ENCODE measurements at places on chromosomes 12 and 14.

GRCh38 chr12:14774906-14775635 is 28.2 kb downstream of the WBP11 start:
- peak; percentile 11 for DNase-seq

GRCh38 chr14:95260537-95261361 is 59.0 kb downstream of the CLMN start:
- no peak for DNase-seq

DNA sequence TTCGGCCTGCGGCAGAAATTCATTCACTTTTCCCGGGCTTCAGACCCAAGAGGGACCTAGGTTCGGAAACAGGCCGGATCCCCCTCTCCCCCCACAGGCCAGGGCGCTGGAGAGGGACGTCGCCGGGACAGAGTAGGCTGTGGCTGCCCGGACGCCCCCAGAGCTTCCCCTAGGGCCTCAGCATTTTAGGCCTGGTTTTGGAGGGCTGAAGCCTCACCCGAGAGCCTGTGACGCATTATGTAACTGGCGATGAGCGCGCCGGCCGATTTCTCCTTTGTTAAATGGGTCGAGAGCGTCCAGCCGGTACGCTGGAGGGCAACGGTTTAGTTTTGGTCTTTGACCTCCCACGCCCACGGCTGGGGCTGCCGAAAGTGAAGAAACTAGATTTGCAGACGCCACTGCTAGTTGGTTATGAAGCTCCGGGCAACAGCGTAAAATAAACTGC is 657 bp downstream of the PEBP1 start:
- DNase-seq: peak; percentile 13

- no peak for DNase-seq
Observed at GRCh38 chr12:40980427-40980961, 207.6 kb upstream of the PDZRN4 start.

DNA sequence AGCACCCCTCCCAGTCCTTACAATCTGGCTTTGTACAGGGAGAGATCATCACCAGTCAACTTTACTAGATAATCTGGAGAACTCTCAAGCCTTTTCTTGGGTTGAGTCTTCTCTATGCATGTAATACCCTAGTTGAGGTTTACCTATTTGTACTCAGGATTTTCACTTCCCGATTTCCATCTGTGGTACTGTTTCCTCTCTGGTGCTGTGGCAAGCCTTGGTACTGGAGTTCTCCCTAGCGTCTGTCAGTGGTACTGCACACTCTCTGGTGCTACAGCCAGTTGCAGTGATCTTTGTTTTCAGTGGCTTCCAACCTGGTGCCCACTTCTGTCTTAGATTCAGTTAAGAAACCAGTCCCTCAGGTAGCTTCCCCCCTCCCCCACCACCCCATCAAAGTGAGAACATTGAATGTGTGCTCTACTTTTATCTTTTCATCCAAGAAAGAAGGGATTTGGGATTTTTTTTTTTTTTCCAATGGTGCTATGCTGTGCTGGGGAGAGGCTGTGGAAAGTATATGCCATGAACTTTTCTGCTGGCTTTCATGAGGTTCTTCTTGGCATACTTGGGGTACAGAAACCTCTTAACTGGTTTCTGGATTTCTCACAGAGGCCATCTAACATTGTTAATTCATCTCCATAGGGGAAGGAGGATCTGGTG is 69.4 kb upstream of the EVL start:
- peak; percentile 57 for DNase-seq

DNA sequence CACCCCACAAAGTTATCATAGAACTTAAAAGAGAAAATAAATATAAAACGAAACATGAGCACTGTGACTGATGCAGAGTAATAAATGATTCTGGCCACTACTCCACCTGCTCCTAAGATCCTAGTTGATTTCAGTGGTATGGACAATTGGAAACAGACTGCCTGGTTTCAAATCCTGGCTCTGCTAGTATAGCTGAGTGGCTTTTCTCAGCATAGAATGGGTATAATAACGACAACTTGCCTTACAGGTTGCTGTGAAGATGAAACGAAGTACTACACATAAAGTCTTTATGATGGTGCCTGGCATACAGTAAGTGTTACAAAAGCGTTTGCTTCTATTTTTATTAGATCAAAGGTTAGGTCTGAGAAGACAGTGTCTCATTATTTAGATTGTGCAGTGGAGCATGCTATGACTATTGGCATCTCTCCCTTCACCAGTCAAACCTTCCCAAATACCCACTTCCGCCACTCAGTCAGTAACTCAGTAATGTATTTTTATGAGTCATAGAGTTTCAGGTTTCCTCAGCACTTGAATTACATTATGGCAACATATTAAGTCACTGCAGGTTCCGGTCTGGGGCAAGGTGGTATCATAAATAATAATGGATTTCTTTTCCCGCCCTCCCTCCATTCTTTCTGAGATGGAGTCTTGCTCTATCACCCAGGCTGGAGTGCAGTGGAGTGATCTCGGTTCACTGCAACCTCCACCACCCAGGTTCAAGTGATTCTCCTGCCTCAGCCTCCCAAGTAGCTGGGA is 29.7 kb upstream of the NR2C1 start:
- peak; percentile 41 for DNase-seq

- DNase-seq: no peak
Observed at GRCh38 chr12:113468365-113469223, 3.1 kb downstream of the LHX5 start.

DNA sequence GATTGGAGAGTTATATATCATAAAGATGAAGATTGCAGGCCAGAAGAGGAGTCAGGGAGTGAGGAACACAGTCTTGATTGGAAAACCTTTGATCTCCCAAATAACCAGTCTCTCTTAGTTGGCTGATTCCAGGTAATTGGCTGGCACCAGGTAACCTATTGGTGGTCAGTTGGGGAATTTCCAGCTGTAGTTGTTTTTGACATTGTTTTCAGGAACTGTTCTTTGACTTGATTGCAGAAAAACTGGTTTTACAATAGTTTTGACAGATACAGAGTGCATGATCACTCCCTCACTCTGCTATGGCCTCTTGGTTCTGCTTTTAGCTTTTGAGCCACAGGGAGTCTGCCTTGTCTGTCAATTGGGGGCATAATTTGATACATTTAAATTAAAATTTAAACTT is 71.6 kb downstream of the ZNF641 start:
- DNase-seq: no peak

- DNase-seq: no peak
Observed at GRCh38 chr12:58066296-58066695, 124.9 kb downstream of the ATP23 start.

- DNase-seq: no peak
Observed at GRCh38 chr12:47590771-47591360, 115.0 kb downstream of the RPAP3 start.

DNA sequence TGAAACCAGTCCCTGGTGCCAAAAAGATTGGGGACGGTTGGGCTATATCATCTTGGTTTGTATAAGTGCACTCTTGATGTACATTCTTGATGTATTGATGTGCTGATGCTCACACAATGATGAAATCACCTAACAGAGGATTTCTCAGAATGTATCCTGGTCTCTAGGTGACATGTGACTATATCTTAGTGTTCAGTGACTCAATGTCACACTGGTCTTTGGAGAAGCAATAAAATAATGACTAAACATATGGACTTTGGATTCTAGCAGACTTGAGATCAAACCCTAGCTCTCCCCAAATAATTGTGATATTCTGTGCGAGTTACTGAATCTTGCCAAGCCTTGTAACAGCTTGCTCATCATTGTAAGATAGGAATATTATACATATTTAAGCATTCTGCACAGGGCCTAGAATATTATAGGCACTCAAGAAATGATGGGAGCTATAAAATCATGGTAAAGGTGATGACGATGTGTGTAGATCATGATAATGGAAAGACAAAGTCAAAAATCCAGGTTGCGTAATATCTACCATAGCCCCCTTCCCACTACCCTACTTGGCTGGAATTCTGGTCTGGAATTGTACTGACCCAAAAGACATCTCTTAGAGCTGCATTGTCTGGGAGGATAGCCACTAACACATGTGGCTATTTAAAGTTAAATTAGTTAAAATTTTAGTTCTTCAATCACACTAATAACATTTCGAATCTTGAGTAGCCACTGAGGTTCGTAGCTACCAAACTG is 117.6 kb upstream of the PWP1 start:
- DNase-seq: no peak

DNA sequence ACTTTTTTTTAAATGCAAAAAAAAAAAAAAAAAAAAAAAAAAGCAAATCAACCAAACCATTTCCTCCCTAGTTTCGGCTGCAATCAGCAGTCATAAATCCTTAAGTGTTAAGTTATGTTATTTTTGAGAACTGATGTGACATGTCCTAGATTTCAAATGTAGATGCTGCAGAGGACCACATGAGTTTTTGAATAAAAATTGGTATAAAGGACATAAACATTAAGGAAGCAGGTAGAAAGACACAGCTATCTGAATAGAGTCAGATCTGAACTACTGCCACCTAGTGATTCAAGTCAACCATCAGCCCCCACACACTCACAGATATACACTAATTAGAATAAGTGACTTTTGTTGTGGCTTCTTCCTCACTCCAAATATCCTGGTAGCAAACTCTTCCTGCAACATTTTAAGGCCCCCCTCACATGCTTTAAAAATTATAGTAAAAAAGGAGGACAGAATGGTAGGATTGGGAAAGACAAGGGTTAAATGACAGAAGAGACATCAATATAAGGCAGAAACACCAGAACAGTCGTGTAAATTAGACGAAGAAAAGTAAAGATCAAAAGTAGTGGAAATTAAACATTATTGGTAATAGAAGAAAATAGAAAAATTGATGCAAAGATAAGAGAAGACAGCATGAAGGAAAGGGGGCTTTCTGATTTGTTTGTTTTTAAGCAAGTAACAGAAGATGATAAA is 394.5 kb upstream of the ATP2B1 start:
- DNase-seq: peak; percentile 32

- DNase-seq: no peak
Observed at GRCh38 chr12:32139064-32139421, 32.4 kb downstream of the BICD1 start.

DNA sequence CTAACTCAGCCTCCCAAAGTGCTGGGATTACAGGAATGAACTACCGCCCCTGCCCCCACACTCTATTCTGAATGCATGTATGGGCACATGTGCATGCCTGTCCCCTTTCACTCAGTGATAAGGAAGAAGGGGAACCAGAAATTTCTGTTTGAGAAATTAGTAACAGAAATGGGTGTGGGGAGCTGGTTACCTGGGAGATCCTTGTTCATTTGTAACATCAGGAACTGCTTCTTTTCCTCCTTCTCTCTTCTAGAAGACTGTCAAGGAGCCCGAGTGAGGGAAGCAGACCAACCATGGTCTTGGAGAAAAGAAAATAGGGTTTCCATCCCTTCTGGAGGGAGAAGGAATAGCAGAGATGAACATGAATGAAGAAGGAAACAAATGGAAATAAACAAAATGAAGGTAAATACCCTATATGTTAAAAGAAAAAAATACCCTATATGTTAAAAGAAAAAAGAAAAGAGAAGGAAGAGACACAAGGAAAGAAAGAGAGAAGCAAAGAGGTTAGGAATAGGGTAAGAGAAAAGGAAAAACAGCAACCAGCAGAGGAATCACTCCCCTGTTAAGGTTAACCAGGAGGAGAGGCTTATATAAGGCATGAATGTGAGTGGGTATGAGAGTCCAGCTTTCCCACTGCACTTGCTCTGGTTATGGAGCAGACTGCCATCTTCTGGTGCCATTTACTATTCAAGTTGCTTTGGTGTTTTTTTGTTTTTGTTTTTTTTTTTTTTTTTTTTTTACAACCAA is 3.3 kb downstream of the PPP1R3E start:
- DNase-seq: peak; percentile 29

Measured in CD4-positive, alpha-beta T cell treated with Interleukin-6 at 100 ng/mL for 8 hours (primary cell).